Midbrain (tissue), 1 donor: ENCODE measurements at places on chromosomes 4 and X.

- DNase-seq, result no peak
Measured at GRCh38 chr4:180827232-180828009, 1415.8 kb upstream of the TENM3 start.

DNA sequence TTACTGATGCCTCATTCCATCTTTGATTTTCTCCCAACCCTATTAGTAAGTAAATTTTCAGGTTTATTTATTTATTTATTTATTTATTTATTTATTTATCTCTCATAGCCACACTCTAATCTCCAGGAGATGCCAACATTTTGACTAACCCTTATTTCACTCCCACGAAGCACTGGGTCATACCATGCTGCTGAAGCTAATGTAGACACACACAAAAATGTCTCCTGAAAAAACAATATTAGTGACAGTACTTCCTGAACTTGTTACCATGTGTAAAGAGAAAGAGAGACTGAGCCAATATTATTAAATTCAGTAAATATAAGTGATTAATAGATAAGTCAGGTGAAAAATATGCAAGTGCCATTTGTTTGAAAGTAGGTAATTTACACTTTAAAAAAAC, 402.7 kb downstream of the C4orf33 start:
- DNase-seq, result no peak

GRCh38 chrX:95791876-95792275, 892.8 kb upstream of the DIAPH2 start:
- DNase-seq, result no peak

- no peak for DNase-seq
Measured at GRCh38 chr4:38504396-38504715, 159.6 kb upstream of the KLF3 start.

DNA sequence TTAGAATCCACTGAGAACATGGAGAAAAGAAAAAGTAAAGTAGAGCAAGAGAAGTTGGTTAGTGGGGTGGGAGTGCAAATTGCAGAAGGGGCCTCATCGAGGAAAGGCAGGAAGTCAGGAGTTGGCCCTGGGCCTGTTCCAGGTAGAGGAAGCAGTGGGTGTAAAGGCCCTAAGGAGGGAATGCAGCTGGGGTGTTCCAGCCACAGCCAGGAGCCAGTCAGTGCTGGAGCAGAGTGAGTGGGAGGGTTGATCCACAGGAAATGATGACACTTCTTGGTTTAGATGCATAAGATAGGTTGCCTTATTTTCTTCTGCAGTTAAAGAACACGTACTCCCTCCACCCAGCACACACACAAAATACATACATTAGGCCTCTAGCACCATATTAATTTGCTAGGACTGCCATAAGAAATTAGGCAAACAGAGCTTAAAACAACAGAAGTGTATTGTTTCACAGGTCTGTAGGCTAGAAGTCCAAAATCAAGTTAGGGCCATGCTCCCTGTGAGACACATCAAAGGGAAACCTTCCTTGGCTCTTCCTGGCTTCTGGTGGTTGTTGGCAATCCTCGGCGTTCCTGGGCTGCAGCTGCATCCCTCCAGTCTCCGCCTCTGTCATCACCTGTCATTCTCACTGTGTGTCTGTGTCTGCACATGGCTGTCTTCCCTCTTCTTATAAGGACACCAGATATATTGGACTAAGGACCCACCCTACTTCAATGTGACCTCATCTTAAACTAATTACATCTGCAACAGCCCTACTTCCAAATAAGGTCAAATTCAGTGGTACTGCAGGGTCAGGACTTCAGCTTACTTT, 205.9 kb downstream of the AASDH start:
- DNase-seq, result no peak

DNA sequence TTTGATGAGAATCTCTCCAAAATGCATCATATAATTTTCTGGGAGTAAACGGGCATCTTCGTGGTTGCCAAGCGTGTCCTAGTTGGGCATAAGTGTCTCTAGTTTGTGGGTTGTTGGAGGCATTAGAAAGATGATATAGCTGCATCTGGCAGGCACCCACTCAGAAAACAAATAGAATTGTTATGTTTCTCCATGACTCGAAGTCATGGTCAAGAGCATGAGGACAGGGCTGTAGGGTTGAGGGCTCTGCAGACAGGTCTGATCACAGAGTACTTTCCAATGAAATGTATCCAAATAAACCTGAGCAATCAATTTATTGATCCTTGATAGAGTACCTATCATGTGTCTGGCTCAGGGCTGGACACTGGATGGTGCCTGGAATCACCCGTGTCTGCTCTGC, 82.7 kb downstream of the SORCS2 start:
- DNase-seq, result no peak

GRCh38 chr4:661881-662761, 12.0 kb downstream of the ATP5ME start:
- DNase-seq, result no peak

DNA sequence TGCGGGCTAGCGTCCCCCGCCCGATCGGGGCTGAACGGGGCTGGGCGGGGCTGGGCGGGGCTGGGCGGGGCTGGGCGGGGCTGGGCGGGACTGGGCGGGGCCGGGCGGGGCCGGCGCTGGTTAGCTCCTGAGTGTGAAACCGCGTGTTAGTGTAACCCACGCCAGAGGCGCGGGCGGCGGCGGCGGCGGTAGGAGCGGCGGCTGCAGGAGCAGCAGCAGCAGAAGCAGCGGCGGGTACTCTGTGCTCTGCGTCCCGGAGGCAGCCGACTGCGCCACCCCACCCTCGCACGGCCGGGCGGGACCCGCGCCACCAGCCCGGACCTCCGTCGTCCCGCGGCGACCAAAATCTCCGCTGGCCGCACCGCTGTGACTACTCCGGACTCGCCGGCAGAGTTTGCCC, 128.1 kb downstream of the LAS1L start:
- DNase-seq, result no peak

- DNase-seq, result no peak
Measured at GRCh38 chr4:37599092-37599790, 86.9 kb downstream of the RELL1 start.

GRCh38 chr4:151928112-151928511, 167.3 kb upstream of the GATB start:
- DNase-seq, result no peak

DNA sequence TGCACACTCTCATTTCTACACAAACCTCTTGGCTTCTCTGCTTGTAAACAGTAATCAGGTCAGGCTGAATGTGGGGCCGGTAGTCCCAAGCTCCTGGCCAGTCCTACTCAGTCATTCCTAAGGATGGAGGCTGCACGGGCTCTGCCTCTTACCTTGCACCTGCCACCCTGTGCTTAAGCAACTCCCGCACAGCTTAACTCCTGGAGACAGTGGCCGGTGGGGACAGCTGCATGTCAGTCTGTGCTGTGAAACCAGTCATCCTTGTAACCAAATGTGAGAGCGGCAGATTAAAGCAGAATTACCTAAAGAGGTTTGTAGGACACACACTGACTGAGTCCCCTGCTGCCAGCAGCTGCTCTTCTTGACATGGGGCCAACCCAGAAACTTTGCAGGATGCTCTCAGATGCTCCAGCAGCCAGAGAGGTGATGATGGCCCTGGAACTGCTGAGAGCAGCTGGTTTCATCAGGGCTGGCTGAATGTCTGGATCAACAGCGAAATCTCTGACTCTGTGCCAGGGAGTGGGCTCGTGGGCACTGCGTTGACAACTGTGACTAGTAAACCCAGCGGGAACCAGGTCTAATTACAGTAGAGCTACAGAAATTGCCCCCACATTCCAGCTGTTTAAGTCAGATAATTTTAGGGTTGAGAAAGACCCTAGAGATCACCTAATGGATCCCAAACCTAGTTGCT, 123.7 kb downstream of the ANAPC4 start:
- no peak for DNase-seq

DNA sequence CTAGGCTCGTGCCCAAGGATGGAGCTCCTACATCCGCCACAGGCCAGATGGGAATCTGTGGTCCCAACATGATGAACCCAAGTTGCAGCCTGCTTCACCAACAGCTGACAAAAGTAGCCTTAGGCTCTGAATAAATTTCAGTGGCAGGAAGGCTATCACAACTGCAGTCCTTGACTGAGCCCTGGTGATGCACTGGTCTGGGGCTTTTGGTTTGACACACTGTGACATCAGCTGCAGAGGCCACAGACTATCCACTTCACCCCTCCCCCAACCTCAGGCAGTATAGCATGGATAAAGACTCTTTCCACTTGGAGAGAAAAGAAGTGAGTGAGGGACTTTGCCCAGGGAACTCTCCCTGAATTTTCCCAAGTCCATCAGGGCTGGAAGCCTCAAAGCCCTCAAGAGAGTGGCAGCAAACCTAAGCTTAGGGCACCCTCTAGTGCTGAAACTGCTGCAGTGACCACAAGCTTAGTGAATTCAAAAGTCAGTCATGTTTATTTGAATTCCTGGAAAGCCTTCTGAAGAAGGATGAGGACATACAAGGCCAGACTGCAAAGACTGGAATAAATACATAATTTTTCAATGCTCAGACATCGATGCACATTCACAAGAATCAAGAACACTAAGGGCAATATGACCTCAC, 135.0 kb upstream of the TENT5D start:
- DNase-seq, result no peak

- DNase-seq, result no peak
Measured at GRCh38 chr4:25826074-25826752, 36.6 kb downstream of the SEL1L3 start.

GRCh38 chr4:88382621-88383020, 4.0 kb downstream of the HERC6 start:
- DNase-seq, result no peak

GRCh38 chr4:181835348-181835747, 407.9 kb upstream of the TENM3 start:
- no peak for DNase-seq

DNA sequence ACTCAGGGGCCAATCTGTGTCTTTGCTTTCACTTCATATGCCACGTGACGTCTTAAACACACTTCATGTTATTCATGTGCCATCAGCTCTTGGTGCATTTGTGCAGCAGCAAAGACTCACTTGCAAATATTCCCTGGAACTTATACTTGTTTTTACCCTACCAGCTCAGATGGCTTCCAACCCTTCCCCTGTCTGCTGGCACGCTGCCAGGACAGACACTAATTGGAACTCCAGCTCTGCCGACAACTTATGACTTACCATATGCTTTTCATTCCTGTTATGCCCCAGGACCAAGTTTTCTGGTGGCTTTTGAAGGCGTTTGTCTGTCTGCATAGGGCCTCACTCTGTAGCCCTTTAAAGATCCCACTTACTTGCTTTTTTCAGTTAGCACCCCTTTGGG, 261.7 kb upstream of the GNPDA2 start:
- DNase-seq, result no peak

GRCh38 chr4:1217366-1217765, 31.6 kb downstream of the CTBP1 start:
- DNase-seq, result no peak

GRCh38 chrX:101999644-102000539, 68.1 kb upstream of the ZMAT1 start:
- DNase-seq, result no peak

GRCh38 chr4:150814873-150815272, 200.2 kb downstream of the LRBA start:
- DNase-seq, result no peak

- no peak for DNase-seq
Measured at GRCh38 chr4:81838586-81838985, 366.9 kb upstream of the RASGEF1B start.

GRCh38 chrX:44282753-44283152, 60.7 kb downstream of the EFHC2 start:
- no peak for DNase-seq

- DNase-seq, result no peak
Measured at GRCh38 chr4:53141308-53141707, 224.6 kb downstream of the SCFD2 start.

DNA sequence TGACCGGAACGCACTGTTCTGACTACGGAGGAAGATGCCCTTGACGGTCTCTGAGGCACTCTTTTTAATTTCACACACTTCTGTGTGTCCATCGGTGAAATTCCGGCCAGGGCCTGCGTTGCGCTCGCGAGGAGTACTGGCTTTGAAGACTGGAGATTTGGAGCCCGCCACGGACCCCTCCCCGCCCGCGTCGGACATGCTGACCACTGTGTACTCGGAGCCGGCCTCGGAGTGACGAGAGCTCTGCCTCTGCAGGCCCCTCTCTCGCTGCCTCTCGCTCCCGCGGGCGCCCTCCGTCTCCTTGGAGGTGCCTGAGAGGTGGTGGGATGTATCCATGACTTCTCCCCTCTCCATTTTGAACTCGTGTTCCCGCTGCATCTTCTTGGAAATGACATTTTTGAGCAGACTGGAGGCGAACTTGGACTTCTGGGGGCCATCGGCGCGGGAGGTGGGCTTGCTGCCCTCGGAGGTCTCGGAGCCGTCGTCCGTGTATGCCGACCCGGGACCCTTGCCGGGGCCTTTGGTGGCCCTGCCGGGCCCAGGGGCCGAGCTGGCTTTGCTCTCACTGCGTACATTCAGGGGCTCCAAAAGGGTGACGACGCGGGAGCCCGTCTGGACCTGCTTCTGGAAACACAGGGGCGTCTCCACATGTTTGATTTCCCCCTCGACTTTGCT, 5.7 kb downstream of the C4orf54 start:
- no peak for DNase-seq

GRCh38 chrX:94455782-94456181, 781.8 kb downstream of the FAM133A start:
- DNase-seq, result no peak

DNA sequence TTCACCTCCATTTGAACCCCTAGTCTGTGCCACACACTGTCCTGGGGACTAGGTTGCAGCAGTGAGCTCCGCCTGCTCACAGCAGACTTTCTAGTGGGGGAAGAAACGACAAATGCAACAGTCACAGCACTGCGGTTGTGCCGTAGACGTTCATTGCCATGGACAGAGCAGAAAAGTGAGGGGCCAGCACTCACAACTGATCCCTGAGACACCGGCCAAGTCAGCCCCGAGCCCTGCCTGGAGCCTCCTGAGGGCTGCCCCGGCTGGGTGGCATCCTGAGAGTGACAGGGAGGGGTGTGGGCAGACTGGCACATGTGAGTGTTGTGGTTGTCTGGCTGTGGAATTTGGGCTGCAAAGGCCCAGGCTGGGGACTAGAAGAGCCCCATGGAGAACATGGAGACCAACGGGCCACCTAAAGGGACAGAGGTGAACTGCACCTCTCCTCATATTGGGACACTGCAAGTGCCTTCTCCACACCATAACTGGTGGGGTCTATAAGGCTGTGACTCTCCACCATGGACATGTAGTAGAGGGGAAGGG, 4.6 kb downstream of the DUSP9 start:
- DNase-seq, result no peak

GRCh38 chr4:8547912-8548730, 32.1 kb upstream of the GPR78 start:
- DNase-seq, result no peak

- DNase-seq, result no peak
Measured at GRCh38 chr4:90421161-90421560, 294.0 kb downstream of the CCSER1 start.

GRCh38 chr4:23674694-23675093, 215.2 kb downstream of the PPARGC1A start:
- DNase-seq, result no peak

- no peak for DNase-seq
Measured at GRCh38 chr4:1445716-1446445, 39.6 kb upstream of the NKX1-1 start.

GRCh38 chr4:21139327-21139726, 439.1 kb downstream of the PACRGL start:
- DNase-seq, result no peak

- no peak for DNase-seq
Measured at GRCh38 chr4:21901281-21901680, 47.3 kb downstream of the KCNIP4 start.

- no peak for DNase-seq
Measured at GRCh38 chrX:11540532-11541377, 125.0 kb downstream of the ARHGAP6 start.

GRCh38 chr4:181948839-181949382, 294.3 kb upstream of the TENM3 start:
- DNase-seq, result no peak

- no peak for DNase-seq
Measured at GRCh38 chr4:159540501-159540900, 437.6 kb downstream of the RAPGEF2 start.

- DNase-seq, result peak; percentile 3
Measured at GRCh38 chr4:64192731-64193412, 216.4 kb downstream of the TECRL start.
